CD8-positive, alpha-beta memory T cell (primary cell): ENCODE measurements at places on chromosomes 5 and 9. TPM values are rescaled to one million over a fixed set of nuclear protein-coding genes. Genes with fewer than 3 reads are reported as not detected.

- no peak for DNase-seq
These were observed 46.3 kb downstream of the STC2 start for GRCh38 chr5:173281910-173282309.

GRCh38 chr5:59001154-59001553, 418.3 kb downstream of the RAB3C start:
- no peak for DNase-seq

- DNase-seq: no peak
These were observed 29.5 kb downstream of the SLC25A46 start for GRCh38 chr5:110768138-110768860.

DNA sequence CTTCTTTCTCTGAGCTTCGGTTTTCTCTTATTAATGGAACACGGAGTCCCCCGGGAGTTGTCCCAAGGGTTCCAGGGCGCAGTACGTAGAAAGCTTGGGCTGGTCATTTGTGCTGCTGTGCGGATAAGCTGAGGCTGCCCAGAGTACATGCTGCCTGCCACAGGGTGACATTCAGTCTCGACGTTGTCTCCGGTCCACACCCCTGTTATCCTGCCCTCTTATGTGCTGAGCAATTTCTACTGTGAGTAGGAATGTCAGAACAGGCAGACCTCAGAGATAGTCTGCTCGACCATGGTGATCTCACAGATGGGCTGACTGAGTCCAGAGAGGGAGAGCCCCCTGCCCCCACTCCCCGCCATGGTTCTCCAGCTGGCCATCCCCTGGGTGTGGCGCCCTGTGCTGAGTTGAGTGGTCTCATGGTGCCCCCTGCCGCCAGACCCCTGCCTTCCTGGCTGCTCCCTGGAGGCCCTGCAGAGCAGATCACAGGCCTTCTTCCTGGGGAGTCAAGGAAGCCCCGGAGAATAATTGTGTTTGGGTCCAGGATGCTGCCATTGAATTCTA, 124.0 kb downstream of the RGS3 start:
- no peak for DNase-seq

GRCh38 chr9:27496135-27496504, 28.0 kb upstream of the IFNK start:
- DNase-seq: no peak

DNA sequence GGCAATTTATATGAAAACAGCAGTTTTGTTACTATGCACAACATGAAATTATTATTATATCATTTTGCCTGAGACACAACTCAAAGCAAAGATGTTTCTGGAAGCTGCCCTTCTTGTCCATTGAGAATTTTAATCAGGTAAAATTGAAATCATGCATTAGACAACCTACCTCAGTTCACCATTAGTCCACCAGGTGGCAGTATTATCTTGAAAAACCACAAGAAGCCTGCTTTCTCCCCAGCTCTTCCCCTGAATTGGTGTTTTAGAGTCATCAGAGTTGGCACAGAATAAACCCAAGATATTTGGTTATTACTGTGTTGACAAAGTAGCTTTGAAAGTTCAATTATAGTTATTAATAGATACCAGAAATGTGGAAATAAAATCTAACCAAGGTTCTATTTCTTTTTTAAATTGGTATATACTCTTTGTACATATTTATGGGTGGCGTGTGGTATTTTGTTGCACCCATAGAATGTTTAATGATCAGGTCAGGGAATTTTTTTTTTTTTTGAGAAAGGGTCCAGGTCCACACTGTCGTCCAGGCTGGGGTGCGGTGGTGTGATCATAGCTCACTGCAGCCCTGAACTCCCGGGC, 25.7 kb downstream of the UTP15 start:
- DNase-seq: peak; percentile 41

- no peak for DNase-seq
These were observed 6.6 kb upstream of the XPA start for GRCh38 chr9:97703437-97704344.

- DNase-seq: no peak
These were observed 26.1 kb upstream of the GLRA1 start for GRCh38 chr5:151950706-151951105.

GRCh38 chr5:83921666-83922193, 201.1 kb upstream of the HAPLN1 start:
- DNase-seq: no peak

DNA sequence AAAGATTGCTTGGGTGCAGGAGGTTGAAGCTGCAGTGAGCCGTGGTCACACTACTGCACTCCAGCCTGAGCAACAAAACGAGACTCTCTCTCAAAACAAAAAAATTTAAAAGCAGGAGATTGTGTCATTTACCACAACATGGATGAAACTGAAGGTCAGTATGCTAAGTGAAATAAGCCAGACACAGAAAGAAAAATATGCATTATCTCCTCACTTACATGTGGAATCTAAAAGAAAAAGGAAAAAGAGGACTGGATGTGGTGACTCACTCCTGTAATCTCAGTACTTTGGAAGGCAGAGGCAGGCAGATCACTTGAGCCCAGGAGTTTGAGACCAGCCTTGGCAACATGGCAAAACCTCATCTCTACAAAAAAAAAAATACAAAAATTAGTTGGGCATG, 146.8 kb upstream of the DAPK1 start:
- DNase-seq: no peak

GRCh38 chr9:15299374-15299939, 7.6 kb downstream of the TTC39B start:
- DNase-seq: peak; percentile 44

DNA sequence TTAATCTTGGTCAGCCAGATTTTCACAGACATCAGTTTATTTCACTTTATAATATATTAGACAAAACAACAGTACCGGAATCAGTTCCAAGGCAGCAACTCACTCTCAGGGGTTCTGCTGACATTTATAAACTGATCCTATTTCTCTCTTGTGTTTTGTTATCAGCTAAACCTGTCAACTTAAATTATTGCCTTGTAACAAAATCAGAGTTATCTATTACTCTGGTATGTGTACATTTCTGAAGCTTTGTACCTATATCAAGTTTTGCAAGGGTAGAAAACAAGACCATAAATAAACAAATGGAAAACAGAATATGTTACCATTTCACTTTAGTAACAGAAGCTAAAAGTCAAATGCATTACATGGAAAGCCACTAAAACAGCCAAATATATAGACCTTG, 122.1 kb downstream of the SIL1 start:
- DNase-seq: no peak

- no peak for DNase-seq
These were observed 32.2 kb upstream of the NOTCH1 start for GRCh38 chr9:136577941-136578625.

DNA sequence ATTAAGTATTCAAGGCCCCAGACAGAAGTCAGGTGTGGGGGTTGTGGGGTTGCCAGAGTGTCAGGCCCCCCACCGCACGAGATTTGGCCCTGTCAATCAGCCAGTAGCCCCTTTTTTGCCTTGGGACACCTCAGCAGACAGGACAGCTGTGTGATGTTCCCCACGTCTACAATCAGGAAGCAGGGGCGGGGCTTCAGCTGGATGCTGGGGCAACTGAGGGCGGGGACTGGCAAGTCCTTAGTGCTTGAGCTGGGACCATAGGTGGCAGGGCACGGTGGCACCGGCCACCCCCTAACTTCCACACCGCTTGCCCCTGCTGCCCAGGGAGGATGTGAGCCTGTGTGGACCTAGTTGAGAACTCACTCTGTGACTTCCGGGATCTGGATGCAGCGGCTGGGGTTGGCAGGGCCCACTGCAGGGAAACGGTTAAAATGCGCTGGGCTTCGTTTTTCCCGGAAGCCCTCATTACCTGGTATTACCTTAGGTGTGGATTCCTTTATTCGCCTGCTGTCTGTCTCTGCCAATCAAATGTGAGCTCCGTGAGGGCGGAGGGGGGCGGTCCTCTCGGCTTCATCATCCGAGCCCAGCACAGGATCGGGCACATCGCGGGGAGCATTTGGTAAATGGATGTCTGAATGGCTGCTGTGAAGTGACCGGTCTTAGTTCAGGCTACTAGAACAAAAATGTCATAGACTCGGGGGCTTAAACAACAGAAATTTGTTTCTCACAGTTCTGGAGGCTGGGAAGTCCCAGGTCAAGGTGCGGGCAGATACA, 7.5 kb upstream of the GTF3C5 start:
- DNase-seq: no peak

- no peak for DNase-seq
These were observed 34.0 kb downstream of the B4GALT1 start for GRCh38 chr9:33133186-33133585.

DNA sequence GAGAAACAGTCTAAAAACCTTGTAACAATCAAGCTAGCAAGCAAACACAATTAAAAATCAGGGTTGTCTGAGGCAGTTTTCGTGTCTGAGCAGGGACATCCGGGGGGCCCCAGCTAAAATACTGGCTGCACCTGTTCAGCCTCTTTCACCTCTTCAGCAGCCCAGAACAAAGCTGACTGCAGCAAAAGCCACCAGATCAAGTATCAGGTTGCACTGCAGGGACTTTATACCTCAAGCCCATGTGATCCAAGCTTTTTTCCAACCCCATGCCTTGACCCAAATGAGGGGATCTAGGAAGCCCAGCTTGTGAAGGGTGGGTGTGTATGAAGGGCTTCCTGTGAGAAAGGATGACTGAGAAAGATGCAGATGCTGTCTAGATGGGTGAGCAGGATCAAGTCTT, 133.4 kb downstream of the SEMA6A start:
- no peak for DNase-seq

- DNase-seq: no peak
These were observed 318.7 kb downstream of the TMEM161B start for GRCh38 chr5:87949676-87950631.

Gene SLC2A8
- 6.2 TPM for total RNA-seq

Gene PCDHGB6
- total RNA-seq: 0.13 TPM

Gene LHFPL2
- 0.84 TPM for total RNA-seq

Gene LCN15
- total RNA-seq: not detected
